Naive thymus-derived CD8-positive, alpha-beta T cell (primary cell): ENCODE measurements at places on chromosomes 7 and 10.

- peaks cover 30% of the 10 kb centered on the region for H3K36me3 ChIP-seq
- DNase-seq: no peak
- no peak overlapping the region for H3K4me3 ChIP-seq
- peaks cover 35% of the 10 kb centered on the region for H3K4me1 ChIP-seq
- no peaks in the 10 kb centered on the region for H3K27me3 ChIP-seq
Observed at GRCh38 chr7:5523052-5523711, 99.5 kb upstream of the TNRC18 start.

DNA sequence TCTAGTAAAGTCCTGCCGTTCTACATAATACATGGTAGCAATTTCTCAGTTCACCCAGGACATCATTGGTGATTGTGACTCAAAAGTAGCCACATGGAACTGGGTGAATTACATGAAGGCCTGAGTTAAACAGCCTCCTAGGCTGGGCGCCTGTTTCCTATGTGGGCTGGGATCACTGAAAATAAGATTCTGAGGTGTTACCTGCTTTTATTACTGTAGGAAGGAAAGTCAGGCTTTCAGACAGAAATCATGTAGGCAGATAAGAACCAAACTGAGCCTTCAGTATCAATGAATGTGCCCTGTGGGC, 160.4 kb downstream of the CAMK1D start:
- H3K4me1 ChIP-seq: peaks cover 60% of the 10 kb centered on the region
- H3K27ac ChIP-seq: peak overlapping the region; percentile 74

GRCh38 chr10:20091698-20092097, 275.5 kb downstream of the PLXDC2 start:
- no peak overlapping the region for H3K27ac ChIP-seq
- no peaks in the 10 kb centered on the region for H3K27me3 ChIP-seq
- H3K36me3 ChIP-seq: no peaks in the 10 kb centered on the region
- no peaks in the 10 kb centered on the region for H3K4me1 ChIP-seq

- H3K36me3 ChIP-seq: no peaks in the 10 kb centered on the region
- H3K4me3 ChIP-seq: no peak overlapping the region
- H3K27me3 ChIP-seq: peaks cover 4% of the 10 kb centered on the region
- no peak for DNase-seq
- no peaks in the 10 kb centered on the region for H3K4me1 ChIP-seq
Observed at GRCh38 chr7:305410-306151, 15.6 kb downstream of the FOXL3 start.

DNA sequence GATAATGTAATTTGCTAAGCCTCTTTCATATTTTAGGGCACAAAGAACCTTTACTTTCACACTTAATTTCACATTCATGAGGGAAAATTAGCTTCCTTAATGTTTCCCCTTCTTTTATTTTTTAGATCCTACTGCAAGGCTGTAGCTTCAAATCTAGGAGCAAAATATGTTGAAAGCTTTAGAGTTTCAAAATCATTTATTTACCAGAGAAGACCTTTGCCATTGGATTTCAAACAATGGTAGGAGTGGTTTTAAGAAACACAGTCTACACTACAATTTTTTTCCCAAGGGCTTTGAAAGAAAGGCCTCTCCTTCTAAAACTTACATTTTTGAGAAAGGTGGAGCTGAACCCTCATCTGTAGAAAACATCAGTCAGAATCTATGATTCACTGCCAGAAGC, 43.3 kb upstream of the MEOX2 start:
- no peaks in the 10 kb centered on the region for H3K4me1 ChIP-seq
- H3K36me3 ChIP-seq: no peaks in the 10 kb centered on the region
- no peaks in the 10 kb centered on the region for H3K27me3 ChIP-seq
- no peak overlapping the region for H3K27ac ChIP-seq
- no peak for DNase-seq

- peaks cover 2% of the 10 kb centered on the region for H3K4me1 ChIP-seq
- H3K27me3 ChIP-seq: peaks cover 7% of the 10 kb centered on the region
- no peak for DNase-seq
- no peak overlapping the region for H3K4me3 ChIP-seq
- no peaks in the 10 kb centered on the region for H3K36me3 ChIP-seq
Observed at GRCh38 chr10:44186150-44186549, 198.7 kb downstream of the CXCL12 start.

GRCh38 chr10:46198516-46198915, 88.3 kb upstream of the ANTXRL start:
- H3K4me1 ChIP-seq: peaks cover 12% of the 10 kb centered on the region
- DNase-seq: no peak
- H3K27me3 ChIP-seq: no peaks in the 10 kb centered on the region

DNA sequence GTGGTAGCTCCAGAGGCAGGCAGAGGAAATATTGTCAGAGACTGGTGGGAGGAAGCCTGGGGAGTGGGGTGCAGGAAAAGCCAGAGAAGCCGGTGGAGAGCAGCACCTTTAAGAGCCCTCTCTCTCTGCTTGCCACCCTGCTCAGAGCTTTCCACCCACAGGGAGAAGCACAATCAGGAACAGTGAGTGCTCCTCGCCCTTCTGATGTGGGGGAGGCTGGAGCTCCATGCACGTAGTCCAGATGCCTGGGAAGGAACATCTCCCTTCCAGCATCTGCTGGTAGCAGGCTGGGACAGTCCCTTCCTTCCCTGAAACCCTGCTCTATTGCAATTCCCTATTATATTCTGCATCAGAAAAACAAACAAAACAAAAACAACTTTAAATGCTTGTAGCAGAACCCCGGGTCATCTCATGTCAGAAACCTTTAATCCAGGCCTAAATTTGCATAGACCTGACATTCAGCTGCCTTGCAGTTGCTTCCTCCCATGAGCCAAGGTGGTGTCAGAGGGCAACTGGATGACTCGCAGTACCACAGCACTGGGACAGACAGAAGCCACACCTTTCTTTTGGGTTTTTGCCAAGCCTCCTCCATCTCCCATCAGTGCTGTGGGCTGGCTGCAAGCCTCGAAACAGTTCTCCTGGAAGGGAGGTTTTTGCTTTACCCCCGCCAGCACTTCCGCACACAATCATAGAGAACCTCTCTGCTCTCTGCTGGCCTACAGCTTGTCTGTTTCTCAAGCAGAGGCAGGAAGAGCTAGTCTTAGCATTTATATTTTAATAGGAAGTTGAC, 13.1 kb downstream of the AVPI1 start:
- H3K27ac ChIP-seq: no peak overlapping the region
- no peak overlapping the region for H3K4me3 ChIP-seq
- DNase-seq: no peak
- peaks cover 47% of the 10 kb centered on the region for H3K36me3 ChIP-seq

DNA sequence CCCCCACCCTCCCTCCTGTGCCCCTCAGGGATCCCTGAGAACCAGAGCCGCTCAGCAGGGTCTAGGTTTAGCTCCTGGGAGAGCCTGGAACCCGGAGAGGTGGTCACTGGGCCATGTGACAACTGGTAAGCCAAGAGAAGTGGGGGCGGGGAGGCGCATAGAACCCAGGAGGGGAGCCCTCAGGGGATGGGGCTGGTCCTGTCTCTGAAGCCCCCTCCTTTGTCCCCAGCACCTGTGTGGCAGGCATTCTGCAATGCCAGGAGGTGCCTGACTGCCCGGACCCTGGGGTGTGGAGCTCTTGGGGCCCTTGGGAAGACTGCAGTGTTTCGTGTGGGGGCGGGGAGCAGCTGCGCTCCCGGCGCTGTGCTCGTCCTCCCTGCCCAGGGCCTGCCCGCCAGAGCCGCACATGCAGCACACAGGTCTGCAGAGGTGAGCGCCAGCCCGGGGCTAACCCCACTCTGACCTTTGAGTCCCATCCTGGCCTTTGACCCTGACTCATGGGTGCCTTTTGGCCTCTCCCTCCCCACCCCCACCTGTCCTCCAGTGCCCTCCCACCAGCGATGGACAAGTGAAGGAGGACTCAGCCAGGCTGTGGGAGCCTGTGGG, 22.4 kb upstream of the ZNF862 start:
- no peaks in the 10 kb centered on the region for H3K27me3 ChIP-seq
- no peak overlapping the region for H3K4me3 ChIP-seq
- no peak for DNase-seq
- no peaks in the 10 kb centered on the region for H3K36me3 ChIP-seq

DNA sequence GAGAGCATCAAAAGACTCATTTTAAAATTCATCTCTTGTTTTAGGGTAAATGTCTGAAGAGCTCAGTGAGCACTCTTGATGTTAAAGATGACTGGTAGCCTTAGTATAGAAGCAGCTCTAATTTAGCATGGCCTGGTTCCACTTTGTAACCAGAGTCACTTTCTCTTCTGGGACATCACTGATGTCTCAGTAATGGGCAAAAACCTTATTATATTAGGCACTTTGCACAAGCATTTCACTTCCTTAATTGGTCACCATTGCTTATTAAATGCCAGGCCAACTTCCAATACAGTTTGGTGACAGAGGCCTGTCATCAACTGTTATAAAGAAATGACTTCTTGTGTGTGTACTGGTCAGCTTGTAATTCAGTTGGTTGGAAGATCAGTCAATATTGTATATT, 53.0 kb downstream of the STEAP1B start:
- no peak overlapping the region for H3K4me3 ChIP-seq
- peaks cover 10% of the 10 kb centered on the region for H3K4me1 ChIP-seq
- H3K36me3 ChIP-seq: no peaks in the 10 kb centered on the region
- no peak for DNase-seq
